ENCODE measurements at places on chromosomes 13 and 19.
A peak's percentile ranks its signal among the peaks of the same experiment; 100 is the strongest.

- no peak for DNase-seq
These were observed 15.3 kb downstream of the GRTP1 start for GRCh38 chr13:113348591-113348990.

DNA sequence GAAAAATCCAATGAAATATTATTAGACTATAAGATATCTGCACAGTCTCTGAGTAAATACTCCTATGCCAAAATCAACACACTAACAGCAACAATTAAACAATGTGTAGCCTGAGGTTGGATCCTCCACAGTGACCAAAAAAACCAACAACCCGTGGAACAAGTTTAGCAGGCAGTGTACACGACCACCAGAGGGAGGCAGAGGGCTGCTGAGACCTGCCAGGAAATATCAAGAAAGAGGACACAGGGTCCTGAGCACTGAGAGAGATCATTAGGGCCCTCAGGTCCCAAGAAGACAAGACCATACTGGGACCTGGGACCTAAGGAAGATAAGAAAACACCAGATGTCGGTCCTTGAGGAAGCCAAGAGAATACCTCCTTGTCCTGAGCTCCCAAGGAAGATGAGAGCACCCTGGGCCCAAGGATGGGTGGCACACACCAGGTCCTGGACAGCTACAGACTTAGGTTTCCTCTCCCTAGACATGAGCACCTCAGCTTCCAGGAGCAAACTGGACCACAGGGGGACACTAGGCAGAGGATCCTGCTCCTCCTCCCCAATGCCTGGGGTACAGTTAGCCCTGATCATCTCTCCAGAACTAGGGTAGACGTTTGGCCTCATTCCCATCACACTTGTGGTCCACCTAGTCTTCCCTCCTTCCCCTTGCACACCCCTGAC, 822 bp upstream of the ZNF274 start:
- no peak for DNase-seq

DNA sequence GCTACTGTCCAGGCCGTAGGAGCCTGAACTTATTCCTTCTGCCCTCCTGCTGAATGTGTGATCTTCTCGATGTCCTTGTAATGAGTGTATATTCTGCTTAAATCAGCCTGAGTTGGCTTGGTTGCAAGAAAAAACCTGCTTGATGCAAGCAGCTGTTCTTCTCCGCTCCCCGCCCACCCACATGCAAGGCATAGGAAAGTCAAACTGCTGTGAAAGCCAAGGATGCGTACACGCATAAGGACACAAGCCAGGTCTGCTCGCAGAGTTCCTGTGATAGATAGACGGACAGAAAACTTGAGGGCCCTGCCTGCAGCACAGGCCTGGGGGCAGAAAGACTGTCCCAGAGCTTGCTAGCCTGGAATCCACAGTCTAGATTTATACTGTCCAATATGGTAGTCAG, 101.1 kb downstream of the DNAJC15 start:
- peak; percentile 41 for DNase-seq

DNA sequence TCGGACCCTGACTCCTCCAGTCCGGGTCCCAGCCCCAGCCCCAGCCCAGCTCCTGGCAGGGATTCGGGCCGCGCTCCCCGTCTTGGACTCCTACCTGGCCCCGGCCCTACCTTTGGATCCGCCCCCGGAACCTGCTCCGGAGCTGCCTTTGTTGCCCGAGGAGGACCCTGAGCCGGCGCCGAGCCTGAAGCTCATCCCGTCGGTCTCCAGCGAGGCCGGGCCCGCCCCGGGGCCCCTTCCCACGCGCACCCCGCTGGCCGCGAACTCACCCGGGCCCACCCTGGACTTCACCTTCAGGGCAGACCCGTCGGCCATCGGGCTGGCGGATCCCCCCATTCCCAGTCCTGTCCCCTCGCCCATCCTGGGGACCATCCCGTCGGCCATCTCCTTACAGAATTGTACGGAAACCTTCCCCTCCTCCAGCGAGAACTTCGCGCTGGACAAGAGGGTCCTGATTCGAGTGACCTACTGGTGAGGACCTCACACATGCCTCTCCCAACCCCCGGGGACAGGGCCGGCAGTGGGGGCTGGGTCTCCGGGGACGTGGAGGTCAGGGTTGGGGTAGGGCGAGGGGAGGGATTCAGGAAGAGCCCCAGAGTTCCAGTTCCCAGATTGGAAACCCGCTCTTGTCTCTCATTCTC, 732 bp downstream of the SELENOV start:
- peak; percentile 26 for DNase-seq

- no peak for DNase-seq
These were observed 8.3 kb downstream of the TRPM4 start for GRCh38 chr19:49165865-49166301.

DNA sequence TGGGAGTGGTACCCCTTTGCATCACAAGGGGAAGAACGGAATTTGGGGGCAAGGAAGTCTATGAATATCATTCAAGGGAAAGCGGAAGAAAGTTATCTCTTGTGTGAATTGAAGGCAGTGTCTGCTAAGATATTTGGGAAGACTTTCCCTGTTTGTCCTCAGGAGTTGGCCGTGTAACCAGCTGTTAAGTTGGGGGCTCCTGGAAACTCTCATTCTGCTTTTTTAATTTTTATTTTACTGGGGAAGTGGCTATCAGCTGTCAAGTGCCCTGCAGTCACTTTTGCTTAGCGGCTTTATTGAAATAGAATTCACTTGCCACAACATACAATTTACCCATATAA, 2.9 kb downstream of the UPF1 start:
- DNase-seq, result no peak

DNA sequence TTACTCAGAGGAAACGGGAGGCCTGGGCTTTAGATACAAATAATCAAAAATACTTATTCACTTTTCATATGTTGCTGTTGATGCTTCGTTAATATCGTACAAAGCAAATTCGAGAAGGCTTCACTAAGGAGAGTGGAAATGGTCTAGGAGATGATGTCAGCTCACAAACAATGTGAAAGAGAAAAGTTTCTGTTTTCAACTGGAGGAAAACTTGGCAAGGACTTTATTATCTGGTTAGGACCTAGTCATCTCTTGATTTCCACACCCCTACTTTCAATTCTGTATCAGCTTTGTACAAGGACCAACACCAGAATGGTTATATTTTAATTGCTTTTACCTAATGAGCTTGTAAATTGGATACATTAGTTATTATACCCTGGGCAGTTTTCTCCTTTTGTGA, 88.0 kb downstream of the SLC10A2 start:
- no peak for DNase-seq

DNA sequence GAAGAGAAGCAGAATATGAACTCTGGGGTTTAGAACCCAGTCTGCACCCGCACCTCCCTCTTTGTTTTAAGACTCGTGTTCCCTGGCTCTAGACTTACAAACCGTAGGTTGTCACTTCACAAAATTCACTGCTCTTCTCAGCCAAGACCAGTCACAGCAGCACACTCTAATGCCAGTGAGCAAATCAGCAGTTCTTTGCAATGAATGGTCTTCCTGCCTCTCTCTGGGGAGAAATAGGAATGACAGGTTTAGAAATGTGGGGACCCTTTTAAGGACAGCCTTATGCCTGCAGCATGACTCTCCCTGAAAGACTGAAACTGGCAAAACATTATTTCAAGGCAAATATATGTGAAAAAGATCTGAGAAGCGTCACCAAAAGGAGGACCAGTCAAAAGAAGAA, 156.9 kb downstream of the KCTD15 start:
- no peak for DNase-seq

- no peak for DNase-seq
These were observed 2651.1 kb upstream of the PCDH20 start for GRCh38 chr13:64066711-64067110.

GRCh38 chr19:41206926-41207750, 11.9 kb upstream of the AXL start:
- DNase-seq, result peak; percentile 80

- DNase-seq, result no peak
These were observed 828.1 kb downstream of the PCDH9 start for GRCh38 chr13:66402066-66402465.

DNA sequence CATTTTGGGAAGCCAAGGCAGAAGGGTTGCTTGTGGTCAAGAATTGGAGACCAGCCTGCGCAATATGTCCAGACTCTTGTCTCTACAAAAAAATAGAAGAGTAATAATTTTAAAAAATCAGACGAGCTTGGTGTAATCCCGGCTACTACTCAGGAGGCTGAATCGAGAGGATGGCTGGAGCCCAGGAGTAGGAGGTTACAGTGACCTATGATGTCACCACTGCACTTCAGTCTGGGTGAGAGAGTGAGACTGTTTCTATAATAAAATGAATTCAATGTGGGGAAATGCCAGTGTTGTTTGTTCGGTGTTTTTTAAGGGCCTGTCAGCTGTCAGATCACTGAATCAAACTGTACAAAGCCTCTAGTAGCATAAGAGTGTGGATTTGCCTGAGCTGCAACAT, 1.2 kb upstream of the FBXL3 start:
- no peak for DNase-seq

GRCh38 chr13:81927347-81927746, 1586.4 kb upstream of the SPRY2 start:
- no peak for DNase-seq
